Cardiac fibroblast (primary cell): ENCODE measurements at places on chromosomes 16 and 17.
A peak's percentile ranks its signal among the peaks of the same experiment; 100 is the strongest.

- DNase-seq = no peak
Measured at GRCh38 chr17:41073676-41074075, 8.0 kb upstream of the KRTAP2-4 start.

GRCh38 chr16:79165079-79165478 lies 435.5 kb downstream of the MAF start:
- no peak for DNase-seq

DNA sequence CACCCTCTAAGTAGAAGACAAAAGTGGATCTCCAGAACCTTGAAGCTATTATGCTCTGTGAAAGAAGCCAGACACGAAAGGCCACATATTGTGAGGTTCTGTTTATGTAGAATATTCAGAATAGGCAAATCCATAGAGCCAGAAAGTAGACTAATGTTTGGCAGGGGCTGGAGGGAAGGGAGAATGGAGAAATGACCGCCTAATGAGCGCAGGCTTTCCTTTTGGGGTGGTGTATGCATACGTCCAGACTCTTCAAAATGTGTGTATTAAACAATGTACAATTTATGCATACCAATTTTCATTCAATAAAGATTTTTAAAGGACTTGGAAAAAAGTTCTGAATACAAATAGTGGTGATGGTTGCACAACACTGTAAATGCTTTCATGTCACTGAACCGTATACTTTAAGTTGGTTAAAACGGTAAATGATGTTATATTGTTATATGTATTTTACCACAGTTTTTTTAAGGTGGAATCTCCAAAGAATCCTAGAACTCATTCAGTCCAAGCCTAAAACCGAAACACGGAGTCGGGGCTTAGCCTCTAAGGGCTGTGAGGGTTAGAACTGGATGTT lies 397.4 kb downstream of the SOX9 start:
- DNase-seq = no peak

GRCh38 chr17:80719449-80719848 lies 174.8 kb downstream of the RPTOR start:
- no peak for DNase-seq

DNA sequence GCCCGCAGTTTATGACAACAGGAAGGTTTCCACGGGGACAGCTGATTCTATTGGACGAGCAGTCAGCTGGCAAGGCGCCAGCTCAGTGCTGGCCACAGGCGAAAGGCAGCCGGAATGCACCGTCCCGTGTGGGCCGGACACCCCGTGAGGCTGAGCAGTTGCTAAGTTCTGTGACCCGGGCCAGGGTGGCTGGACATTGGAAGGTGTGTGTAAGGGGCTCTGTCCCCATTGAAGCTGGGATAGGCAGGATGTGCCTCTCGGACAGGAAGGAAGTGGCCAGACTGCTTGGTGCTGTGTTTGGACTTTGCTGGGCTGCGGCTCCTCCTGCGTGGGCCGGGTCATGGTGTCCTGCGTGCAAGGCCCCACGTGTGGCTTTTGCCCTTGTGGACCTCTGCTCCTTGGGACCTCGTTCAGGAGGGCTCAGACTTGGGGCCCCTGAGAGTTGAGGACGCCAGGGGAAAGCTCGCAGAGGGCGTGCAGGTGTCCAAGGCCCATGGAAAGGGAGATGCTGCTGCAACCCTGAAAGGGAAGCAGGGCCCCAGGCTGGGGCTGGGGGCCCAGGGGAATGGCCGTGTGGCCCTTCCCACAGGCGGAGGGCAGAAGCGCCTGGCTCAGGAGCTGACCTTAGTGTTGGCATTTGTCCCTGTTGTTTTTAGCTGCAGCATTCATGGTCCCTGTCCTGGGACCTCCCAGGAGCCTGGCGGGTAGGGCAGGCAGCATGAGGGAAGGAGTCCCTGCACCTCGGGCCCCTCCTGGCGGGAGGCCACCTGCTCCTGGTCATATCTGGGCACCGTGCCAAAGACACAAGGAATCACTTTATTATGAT lies 10.0 kb downstream of the BAIAP2 start:
- DNase-seq = peak; percentile 75

GRCh38 chr16:8955828-8956227 lies 7.9 kb downstream of the USP7 start:
- DNase-seq = no peak

GRCh38 chr16:3509470-3509928 lies 8.7 kb downstream of the CLUAP1 start:
- no peak for DNase-seq

DNA sequence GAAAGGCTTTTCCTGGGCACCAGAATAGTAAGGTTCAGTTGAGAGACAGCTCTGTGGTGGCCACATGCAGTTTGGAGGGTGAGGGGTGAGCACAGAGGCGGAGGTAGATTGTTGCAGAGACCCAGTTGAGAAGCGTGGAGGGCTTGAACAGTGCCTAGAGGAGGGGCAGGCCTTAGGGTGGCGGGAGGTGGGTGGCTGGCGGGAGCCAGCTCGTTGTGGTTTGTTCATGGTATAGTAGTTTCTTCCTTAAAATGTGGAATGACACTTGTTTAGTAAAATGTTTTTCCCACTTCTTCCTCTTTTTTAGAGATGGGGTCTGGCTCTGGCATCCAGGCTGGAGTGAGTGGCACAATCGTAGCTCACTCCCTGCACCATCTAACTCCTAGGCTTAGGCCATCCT lies 14.2 kb downstream of the USP10 start:
- no peak for DNase-seq

DNA sequence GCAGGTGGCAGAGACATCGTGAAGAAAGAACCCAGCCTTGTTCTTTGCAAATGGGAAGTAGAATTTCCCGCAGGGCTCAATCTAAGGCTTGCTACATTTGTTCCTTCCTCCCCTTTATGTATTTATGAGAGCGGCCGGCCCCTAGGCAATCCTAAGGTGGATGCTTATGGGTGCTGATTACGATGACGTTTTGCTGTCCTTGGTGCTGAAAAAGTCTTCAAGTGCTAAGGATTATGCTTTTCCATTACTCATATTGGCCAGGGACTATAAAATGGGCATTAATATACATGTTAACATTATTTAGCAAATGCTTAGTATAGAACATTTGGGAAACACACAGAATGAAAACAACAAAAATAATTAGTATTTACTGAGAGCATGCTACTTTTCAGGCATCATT lies 313.3 kb upstream of the XYLT1 start:
- no peak for DNase-seq

GRCh38 chr16:63461248-63461841 lies 1425.1 kb upstream of the CDH8 start:
- peak; percentile 61 for DNase-seq

DNA sequence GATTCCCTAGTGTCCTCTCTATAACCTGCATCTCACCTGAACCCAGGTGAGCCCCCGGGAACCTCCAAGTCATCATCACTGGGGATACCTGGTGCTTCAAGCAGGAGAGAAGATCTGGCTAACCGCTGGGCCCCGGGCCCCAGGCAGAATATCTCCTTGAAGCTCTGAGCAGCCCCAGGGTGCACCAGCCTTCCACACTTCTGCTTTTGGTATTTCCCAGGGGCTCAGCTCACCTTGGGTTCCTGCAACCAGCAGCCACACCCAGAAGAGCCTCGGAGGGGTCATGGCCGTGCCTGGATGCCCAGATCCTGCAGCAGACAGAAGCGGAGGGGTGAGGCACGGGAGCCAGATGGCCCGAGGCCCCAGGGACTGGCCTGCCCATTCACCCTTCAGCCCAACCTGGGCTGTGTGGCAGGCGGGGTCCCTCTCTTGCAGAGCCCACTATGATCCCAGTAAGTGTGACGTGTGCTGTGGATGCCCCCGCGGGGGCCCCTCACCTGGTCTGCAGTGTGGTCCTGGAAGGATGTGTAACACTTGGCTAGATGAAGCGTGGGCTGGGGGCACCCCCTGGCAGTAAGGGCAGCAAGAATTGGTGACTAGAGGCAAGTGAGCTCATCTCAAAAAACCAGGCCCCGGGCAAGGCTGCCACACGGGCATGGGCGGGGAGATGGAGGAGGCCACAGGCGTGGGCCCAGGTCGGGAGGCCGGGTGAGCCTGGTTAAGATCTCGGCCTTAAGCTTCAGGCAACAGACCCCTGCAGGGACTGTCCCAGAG lies 2.6 kb downstream of the LGALS3BP start:
- DNase-seq = no peak
